Fibroblast of skin of abdomen (primary cell): ENCODE measurements at places on chromosomes 2 and 18.
A peak's percentile ranks its signal among the peaks of the same experiment; 100 is the strongest.

- DNase-seq = no peak
These were observed 5.2 kb downstream of the PARD6G start for GRCh38 chr18:80241919-80242777.

DNA sequence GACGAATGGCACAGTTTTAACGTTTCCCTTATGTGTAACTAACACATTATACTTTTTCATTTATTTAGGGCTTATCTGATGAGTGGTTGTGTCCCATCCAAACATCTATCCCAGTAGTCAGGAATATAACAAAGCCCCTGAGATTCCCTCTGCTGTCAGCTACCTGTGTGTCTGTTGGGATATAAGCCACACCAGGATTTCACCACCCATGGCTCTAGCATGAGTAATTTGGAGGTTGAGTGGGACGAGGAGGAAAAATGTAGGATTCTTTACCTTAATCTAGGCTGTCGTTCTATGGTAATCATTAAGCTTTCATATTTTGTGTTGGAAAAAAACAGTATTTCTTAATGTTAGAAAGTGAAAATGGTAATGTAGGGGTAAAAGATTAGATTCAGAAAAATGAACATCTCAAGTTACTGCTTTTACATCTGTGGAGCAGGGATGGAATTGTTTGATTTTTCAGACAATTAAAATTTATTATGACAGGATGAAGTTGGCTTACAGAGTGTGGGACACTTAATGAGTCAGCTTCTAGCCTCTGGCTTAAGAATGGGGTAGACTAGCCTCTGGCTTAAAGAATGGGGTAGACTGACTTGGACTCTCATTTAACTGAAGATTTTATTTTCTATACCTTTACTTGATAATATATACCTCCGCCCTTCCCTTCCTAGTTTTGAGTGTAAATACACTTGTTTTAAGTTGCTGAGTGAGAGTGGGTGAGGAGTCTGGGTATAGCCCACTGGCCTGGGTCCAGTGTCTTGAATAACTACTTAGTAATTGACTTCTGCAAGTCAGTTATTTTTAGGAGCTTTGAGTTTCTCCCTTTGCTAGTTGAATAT lies 88.5 kb upstream of the RANBP2 start:
- DNase-seq = peak; percentile 48

- DNase-seq = no peak
These were observed 244.4 kb upstream of the REV1 start for GRCh38 chr2:99734236-99734635.

DNA sequence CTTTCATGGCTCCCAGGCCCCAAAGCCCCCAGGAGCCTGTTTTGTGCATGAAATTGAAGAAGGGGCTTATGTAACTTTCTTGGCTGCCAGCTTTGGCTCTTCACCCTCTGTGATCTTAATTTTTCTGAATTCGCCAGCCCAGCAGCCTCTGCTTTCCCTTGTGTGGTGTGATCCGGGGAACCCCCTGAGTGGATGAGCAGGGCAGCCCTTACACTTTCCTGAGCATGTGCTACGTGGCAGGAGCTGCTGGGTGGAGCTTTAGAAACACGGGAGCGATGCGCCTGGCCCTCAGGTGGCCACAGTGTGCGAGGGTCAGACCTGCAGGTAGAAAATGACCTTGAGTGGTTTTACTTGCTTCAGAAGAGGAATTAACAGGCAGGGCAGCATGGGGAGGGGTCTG lies 76.4 kb upstream of the MCFD2 start:
- DNase-seq = no peak

- no peak for DNase-seq
These were observed 101.0 kb upstream of the CERS6 start for GRCh38 chr2:168355121-168355520.

GRCh38 chr2:54048117-54048785 lies 67.2 kb upstream of the ACYP2 start:
- no peak for DNase-seq

DNA sequence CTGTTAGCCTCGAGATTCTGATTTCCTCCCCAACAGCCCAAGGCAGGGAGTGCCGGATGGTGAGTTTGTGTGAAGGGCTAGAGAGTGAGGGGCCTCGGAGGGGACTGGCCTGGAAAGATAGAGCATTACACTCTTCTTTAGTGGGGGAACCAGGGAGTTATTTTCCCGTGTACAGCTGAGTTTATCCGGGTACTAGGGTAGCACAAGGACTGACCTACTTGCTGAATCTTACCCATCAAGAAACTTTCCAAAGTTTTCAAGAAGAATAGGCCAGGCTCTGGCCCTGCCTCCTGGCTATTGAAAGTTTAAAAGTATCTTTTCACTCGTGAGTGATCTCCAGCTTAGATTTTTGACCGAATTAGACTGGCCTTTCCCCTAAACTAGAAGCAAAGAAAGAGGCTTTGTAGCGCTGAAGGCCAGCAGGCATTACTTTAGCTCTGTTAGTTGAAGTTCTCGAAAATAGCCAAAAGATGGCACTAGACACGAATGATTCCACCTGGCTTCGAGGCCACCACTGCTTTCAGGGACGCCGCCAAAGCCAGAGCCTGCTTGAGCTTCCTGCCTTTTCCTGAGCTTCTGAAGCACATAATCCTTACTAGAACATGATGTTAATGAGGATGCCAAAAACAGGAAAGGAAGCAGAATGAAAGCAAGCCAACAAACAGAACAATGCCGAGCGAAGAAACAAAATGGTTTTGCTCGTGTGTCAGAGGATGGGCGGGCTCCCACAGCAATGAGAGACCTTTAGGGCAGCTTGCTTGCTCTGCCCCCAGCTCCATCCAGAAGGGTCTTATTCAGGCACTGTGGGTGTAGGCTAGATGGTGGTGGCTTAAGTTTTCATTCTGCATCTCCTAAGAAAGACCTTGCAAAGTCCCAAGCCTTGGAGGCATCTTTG lies 55.8 kb downstream of the TSN start:
- peak; percentile 69 for DNase-seq

GRCh38 chr18:13198701-13199100 lies 19.9 kb upstream of the LDLRAD4 start:
- no peak for DNase-seq

DNA sequence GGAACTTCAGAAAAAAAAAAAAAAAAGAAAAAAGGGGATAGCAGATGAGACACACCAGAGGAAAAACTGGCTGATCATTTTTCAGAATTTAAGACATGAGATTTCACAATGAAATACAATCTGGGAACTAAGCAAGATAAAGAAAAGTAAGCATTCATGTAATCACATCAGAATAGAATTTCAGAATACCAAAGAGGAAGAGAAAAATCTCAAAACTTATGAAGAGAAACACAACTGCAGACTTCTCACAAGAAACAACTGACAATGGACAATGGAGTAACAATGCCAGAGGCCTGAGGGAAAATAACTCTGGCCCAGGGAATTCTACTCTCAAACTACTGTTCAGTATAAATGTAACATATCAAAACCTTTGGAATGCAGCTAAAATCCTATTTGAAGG lies 13.2 kb upstream of the RRM2 start:
- no peak for DNase-seq

GRCh38 chr18:24234330-24234729 lies 95.5 kb downstream of the CABYR start:
- no peak for DNase-seq

GRCh38 chr2:191747170-191747530 lies 69.2 kb downstream of the NABP1 start:
- no peak for DNase-seq

DNA sequence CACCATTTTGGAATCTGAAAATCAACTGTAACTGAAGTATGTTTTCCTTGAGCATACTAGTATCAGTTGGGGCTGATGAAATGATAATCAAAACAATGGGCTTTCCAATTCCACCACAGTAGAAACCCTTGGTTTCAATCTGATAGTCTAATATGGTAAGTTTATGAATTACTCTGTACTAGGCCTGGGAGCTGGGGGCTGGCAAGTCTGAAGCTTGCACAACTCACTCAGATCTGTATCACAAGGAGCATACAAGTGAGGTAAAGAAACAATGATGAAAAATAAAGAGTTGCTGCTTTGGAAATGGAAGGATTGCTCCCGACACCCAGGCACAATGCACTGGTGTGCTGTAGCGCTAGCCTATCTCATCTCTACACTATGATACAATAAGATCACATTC lies 19.4 kb downstream of the ZEB2 start:
- DNase-seq = no peak

- peak; percentile 5 for DNase-seq
These were observed 339.6 kb downstream of the TRIB2 start for GRCh38 chr2:13056259-13056843.
